ENCODE measurements at places on chromosomes 13 and 19.
A peak's percentile ranks its signal among the peaks of the same experiment; 100 is the strongest.

DNA sequence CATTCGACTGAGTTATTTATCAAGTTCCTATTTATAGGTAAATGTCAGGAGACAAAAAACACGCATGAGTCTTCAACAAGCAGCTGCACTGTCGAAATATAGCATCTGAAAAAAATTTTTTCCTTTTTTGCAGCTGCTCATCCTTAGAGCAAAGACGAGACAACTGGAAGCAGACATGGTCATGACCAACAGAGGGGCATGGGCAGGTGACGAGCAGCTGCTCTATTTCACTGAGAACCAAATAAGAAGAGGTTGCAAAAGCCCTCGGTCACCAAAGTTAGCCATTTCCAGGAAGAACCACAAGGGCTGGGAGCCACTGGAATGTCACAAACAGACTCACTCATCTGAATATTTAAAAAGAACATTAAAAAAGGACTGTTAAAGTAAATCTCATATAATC lies 22.2 kb downstream of the SOHLH2 start:
- DNase-seq = no peak

- DNase-seq = no peak
These were observed 8.6 kb downstream of the ZFP82 start for GRCh38 chr19:36409841-36410240.

- peak; percentile 27 for DNase-seq
These were observed 25.8 kb downstream of the LACC1 start for GRCh38 chr13:43905435-43906031.

GRCh38 chr13:62278271-62278670 lies 862.6 kb upstream of the PCDH20 start:
- no peak for DNase-seq

DNA sequence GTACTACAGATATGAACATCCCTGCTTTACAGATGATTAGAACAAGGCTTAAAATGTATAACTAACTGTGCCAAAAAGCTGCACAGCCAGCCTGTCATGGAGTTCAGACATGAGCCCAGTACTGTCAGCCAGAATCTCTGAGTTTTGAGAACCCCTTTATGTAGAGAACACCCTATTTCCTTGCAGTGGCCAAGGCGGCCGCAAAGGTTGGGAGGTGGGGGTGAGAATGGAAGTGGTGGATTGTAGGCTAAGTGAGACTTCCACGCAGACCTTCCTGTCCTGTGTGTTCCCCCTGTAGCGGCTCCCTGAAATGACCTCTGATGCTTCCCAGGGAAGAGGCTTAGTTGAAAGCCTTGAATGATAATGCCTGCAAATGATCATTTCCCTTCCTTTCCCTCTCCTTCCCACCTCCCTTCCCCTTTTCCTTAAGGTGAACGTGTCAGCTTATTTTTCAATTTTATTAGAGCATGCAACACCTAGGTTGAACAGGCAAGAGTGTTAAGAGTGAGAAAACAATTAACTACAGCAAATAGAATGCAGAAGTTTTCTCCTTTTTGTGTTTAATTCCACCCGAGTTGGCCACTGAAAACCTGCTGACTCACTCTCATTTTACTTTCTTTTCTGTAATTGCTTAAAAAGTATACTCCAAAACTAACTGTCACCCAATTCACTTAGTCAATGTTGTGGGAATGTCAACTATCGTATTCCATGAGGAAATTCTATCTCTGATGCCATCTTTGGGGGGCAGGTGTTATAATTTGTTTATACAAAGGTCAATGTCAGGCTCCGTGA lies 167.0 kb upstream of the EDNRB start:
- DNase-seq = no peak

GRCh38 chr19:410243-410781 lies 1.4 kb upstream of the C2CD4C start:
- no peak for DNase-seq

DNA sequence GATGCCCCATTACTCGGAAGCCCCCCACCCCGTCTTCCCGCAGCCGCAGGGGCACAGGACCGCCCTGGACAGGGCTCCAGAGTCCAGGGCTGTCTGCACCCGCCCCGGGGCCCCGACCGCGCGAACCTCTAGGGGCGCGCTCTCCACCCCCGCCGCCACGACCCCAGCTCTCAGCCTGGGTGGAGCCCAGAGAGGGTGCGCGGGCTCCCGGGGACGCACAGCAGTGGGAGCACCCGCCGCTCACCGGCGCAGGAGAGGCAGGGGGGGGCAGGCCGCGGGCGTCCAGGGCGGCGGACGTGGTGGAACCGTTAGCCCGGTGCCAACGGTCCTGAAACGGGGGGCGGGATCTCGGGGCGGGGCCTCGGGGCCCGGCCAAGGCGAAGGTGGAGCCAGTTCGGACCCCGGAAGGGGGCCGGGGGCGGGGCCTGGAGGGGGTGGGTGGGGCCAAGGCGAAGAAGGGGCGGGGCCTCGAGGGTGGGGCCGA lies at the start of gene ATP8B3:
TSS of gene ATP8B3 (minus strand) at position 335 of the 484 bp plus-strand sequence. CDS start 540 bp downstream, outside the sequence.
- no peak for DNase-seq

GRCh38 chr19:16571283-16571682 lies 932 bp downstream of the SLC35E1 start:
- DNase-seq = no peak
